ENCODE measurements at places on chromosomes 16 and 17.

GRCh38 chr17:76643553-76644148 lies at the start of gene ST6GALNAC1:
Gene ST6GALNAC1, minus strand, starts transcription at chr17:76643757. Its CDS starts 119 bp downstream, at chr17:76643638.
- DNase-seq: peak; percentile 22

GRCh38 chr16:30775131-30775391 lies 11.9 kb downstream of the ZNF629 start:
- DNase-seq: no peak

GRCh38 chr17:17358060-17358751 lies 55.0 kb downstream of the NT5M start:
- DNase-seq: no peak

- DNase-seq: no peak
Measured at GRCh38 chr17:77644181-77645071, 314.1 kb upstream of the TNRC6C start.

DNA sequence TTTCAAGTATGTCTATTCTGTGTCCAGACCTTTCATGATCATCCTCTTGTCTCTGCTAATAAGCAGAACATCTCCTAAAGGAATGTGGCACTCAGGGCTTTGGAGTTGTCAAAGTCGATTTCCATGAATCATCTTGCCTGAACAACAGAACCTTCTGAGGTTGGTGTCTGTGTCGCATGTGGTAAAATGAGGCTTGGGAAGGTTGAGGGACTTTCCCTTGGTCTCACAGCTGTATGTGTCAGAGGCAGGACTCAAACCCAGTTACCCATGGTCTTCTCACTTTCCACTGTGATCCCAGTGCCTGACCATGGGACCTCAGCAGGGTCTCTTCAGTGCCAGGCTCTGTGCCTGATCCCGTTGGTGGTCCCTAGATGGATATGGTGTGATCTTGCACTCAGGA lies 4.2 kb upstream of the GPRC5B start:
- no peak for DNase-seq

DNA sequence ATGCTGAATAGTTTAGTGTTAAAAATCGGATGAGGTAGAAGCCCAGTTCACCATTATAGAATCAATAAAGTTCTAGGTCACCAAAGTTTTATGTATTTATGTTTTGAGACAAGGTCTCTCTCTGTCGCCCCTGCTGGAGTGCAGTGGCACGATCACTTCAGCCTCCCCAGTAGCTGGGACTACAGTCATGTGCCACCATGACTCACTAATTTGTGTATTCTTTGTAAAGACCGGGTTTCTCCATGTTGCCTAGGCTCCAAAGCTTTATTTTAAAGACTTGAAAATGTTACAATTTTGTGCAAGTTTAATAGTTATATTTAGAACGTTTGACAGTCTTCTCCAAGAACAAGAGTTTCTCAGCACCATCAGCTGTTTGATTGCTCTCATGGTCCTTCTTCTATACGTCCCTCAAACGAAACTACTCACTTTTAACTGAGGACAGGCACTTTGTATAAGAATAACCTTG lies 32.1 kb downstream of the NDE1 start:
- no peak for DNase-seq

DNA sequence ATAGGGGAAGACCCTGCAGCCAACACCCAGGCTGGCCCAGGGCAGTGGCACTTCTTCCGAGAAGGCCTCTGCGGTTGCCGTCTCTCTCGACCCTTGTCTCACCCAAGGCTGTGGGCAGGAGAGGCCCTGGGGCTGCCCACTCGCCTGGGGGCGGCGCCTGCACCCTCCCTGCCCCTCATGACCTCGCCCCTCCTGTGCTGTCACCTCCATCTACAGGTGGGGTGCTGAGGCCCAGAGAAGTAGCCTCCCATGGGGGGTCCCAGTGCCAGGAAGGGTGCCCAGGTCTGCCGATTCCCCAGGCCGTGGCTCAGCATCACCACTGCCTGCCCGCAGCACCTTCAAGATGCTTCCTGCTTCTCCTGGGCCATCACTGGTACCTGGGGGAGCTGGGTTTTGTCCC lies 992 bp downstream of the NLRC3 start:
- DNase-seq: no peak

GRCh38 chr17:17934806-17935205 lies 37.4 kb downstream of the TOM1L2 start:
- no peak for DNase-seq

GRCh38 chr16:70759666-70760065 lies 41.3 kb downstream of the VAC14 start:
- no peak for DNase-seq

DNA sequence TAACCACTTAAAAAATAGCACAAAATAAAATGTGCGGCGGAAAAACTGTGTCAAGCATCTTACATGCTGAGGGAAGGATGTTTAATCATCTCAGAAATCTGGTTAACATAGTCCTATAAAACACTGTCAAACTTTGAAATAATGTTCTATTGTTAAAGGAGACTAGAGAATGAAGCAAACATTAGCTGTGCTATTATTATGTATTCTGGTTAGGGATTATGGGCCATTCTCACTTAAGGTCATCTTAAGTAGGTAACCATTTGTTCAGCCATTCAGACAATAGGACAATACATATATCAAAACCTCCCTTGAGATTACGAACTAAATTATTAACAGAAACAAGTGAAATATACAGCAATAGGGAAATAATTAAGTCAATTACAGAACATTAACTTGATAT lies 24.7 kb downstream of the GRB2 start:
- DNase-seq: no peak

DNA sequence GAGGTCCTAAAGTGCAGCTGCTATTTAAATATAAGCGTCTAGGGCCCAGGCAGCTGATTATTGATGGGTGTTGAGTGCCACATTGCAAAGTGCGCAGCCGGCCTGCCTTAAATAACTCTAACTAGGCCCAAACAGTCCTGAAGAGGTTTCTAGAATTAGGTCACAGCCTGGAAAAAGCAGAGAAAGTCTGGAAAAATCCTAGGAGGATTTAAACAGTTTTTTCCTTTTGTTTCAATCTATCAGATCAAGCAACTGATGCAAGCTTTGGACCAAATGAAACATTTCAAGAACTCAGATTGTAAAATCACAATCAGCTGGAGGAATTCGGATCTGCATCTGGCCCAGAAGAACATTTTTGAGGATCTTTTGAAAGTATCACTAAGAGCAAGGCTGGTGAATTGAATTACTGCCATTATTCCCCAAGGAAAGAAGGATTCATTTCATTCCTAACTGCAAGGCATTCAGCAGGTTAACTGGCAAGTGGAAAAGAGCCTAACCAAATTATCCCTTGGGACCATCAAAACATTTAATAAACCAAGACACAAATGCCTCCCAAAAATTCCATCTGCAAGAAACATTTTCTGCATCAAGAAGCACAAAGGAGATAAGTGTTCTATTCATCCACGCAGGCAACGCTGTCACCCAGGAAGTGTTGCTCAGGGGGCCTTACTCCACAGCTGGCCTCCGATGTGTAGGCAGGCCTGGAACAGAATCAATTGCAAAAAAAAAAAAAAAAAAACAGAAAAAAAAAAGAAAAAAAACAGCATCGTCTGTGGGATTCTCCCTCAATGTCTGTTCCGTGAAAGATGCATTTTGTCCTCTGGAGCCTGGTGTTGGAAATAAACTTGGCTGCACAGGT lies 46.1 kb downstream of the IRX3 start:
- DNase-seq: no peak

- DNase-seq: no peak
Measured at GRCh38 chr17:17034026-17034425, 8.2 kb upstream of the MPRIP start.

DNA sequence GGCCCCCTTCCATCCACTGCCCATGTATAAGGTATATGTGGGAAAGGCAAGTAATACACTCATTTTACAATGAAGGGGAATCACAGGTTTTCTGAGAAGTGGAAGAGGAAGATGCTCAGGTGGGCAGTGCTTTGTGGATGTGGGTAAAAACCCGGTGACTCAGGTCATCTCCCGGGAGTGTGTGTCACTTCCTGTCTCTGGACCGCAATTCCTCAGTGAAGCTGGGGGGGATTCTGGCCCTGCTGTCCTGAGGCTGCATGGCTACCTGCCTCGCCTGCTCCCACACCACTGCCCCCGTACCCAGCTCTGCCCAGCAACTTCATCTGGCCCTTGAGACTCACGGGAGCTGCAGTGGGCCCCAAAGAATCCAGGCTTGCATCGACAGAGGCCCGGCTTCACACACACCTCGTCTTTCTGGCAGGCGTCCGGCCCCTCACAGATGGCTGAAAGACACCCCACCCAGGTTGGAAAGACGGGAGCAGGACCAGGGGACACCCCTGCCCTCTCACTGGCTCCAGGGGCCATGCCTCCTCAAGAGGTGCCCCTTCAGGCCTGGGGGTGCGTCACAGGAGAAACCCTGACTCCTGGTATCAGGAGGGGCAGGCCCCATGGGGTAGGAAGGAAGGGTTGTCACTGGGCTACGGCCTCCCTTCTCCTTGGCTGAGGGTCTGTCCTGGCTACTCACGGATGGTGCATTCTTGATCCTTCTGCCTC lies 882 bp downstream of the SCARF1 start:
- DNase-seq: no peak

DNA sequence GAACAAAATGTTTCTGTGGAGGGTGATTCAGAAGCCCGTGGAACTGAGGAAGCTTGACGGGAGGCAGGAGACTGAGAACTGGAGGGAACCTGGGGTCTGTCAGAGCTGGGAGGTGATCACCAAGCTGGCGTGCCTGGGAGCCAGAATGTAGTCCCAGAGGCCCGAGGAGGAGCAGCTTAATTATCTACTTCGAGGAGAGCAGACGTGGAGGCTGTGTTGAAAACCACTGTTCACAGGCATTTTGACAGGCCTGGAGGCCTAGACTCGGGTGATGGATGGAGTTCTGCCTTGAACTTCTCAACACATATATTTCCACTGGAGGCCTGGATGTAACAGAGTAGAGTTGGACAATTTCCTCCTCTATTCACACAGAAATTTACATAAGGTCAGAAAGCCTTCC lies 177.7 kb upstream of the SALL1 start:
- DNase-seq: no peak

GRCh38 chr17:5499476-5500231 lies 13.3 kb downstream of the MIS12 start:
- DNase-seq: no peak

GRCh38 chr16:69110406-69110805 lies 5.0 kb downstream of the HAS3 start:
- no peak for DNase-seq

GRCh38 chr17:17784657-17785267 lies 52.0 kb downstream of the SREBF1 start:
- DNase-seq: peak; percentile 13

- no peak for DNase-seq
Measured at GRCh38 chr17:37770631-37771518, 26.0 kb upstream of the HNF1B start.

- no peak for DNase-seq
Measured at GRCh38 chr17:78111016-78111726, 17.4 kb downstream of the TMC6 start.

- no peak for DNase-seq
Measured at GRCh38 chr17:72887917-72888316, 204.6 kb downstream of the SLC39A11 start.

- DNase-seq: no peak
Measured at GRCh38 chr17:81428516-81428915, 33.3 kb downstream of the BAHCC1 start.

DNA sequence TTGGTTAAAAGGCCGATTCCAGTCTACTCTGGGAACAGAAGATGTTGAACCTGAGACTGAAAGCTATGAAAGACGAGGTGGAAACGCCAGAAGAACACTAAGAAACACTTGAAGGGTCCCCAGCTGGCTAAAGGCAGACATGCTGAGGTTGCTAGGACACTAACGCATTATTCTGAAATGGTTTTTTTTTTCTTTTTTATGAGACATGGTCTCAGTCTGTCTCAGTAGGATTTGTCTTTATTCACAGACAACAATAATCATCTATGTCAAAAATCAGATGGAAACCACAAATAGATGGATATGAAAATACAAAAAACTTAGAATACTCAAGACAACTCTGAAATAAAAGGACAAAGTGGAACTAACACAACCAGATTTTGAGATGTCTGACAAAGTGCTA lies 35.0 kb upstream of the RASD1 start:
- no peak for DNase-seq

- DNase-seq: no peak
Measured at GRCh38 chr17:56325313-56326000, 172.2 kb downstream of the ANKFN1 start.

DNA sequence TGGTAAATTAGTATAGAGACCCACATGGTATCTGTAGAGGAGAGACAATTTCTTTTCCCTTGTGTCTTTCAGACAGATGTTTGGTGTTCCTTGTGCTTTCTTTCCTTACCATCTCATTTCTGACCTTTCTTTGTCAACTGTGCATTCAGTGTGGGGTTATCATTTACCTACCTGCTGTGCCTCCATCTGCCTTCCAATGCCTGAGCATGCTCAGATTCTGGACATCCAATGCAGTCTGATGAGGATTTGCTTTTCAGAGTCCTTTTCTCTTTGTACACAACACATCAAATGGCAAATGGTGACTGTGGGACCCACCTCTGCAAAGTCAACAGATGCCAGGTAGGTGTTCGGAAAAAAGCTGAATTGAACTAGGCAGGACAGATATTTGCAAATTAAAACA lies 364.8 kb downstream of the CA10 start:
- no peak for DNase-seq
